Esophagus squamous epithelium (tissue), 5 donors: ENCODE measurements at places on chromosomes 1 and 21.

DNA sequence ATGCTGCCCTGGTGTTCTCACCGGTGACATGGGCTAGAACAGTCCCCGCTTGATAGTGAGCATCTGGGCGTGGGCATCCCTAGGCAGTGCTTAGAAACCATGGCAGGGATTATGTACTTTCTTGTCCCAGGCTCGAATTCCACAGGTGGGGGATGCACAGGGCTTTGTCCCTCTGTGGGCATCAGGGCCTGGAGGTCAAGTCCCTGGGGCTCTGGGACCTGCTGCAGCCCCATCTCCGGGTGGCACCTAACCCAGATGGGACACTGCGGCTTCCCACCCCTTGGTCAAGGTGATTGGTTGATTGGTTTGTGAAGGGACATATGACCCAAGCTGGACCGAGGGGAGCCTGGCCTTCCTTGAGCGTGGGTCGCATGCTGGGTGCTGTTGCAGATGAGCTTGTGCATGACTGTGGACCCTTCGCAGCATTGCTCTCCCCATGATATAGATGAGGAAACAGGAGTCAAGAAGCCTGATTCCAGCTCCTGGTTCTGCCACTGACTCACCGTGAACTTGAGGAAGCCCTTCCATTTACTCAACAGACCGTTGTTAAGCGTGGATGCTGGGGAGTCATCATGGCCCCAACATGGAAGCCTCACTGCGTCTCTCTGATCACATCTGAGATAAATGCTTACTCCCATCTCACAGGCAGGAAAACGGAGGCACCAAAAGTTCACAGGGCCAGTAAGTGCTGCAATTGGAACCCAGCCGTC is 64.0 kb upstream of the RUNX3 start:
- no peak for DNase-seq
- H3K4me1 ChIP-seq, result no peaks in the 10 kb centered on the region
- H3K27ac ChIP-seq, result no peak overlapping the region
- peaks cover 52% of the 10 kb centered on the region for H3K27me3 ChIP-seq

- DNase-seq, result no peak
- no peaks in the 10 kb centered on the region for H3K4me1 ChIP-seq
- H3K27ac ChIP-seq, result no peak overlapping the region
These were observed 64.2 kb upstream of the SH3GLB1 start for GRCh38 chr1:86640161-86640670.

DNA sequence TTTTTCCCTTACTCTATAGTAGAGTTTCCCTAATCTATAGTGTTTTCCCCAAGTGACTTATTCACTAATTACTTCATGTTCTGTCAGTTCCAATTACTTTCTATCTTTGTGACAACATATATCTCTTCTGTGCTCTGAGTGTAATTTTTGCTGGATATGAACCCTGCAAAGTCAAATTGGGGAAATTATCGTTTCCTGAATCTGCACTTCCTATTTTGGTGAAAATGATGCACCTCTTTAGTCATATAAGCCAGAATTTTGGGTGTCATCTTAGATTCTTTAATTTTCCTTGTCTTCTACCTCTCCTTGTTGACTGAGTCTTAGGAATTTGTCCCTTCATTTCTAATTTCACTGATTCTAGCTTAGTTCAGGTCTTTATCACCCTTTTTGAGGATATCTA is 33.4 kb upstream of the PRKACB start:
- H3K4me3 ChIP-seq, result no peak overlapping the region
- no peaks in the 10 kb centered on the region for H3K4me1 ChIP-seq
- H3K27me3 ChIP-seq, result no peaks in the 10 kb centered on the region
- DNase-seq, result no peak
- H3K36me3 ChIP-seq, result no peaks in the 10 kb centered on the region

GRCh38 chr1:182080955-182081582 is 19.6 kb upstream of the ZNF648 start:
- H3K4me3 ChIP-seq, result no peak overlapping the region
- no peaks in the 10 kb centered on the region for H3K36me3 ChIP-seq
- no peaks in the 10 kb centered on the region for H3K4me1 ChIP-seq
- no peaks in the 10 kb centered on the region for H3K27me3 ChIP-seq

DNA sequence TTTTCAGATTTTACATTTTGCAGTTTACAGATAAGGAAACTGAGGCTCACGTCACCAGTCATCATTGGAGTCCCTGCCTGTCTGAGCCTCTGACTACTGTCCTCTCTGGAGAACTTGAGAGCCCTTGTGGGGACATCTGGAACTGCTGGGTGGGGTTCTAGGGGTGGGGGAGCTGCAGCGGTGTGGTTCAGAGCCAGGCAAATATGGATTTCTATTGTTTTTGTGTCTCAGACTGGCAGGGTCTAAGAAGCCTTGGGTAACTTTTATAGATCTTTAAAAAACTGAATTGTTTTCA is 46.9 kb downstream of the IER5 start:
- H3K27ac ChIP-seq, result peak overlapping the region; percentile 75
- H3K4me1 ChIP-seq, result peaks cover 61% of the 10 kb centered on the region
- no peak for DNase-seq
- H3K36me3 ChIP-seq, result no peaks in the 10 kb centered on the region
- H3K4me3 ChIP-seq, result no peak overlapping the region

GRCh38 chr1:92538413-92539061 is 51.8 kb upstream of the GFI1 start:
- H3K27ac ChIP-seq, result no peak overlapping the region
- no peak for DNase-seq
- H3K27me3 ChIP-seq, result no peaks in the 10 kb centered on the region
- no peaks in the 10 kb centered on the region for H3K36me3 ChIP-seq
- H3K4me1 ChIP-seq, result no peaks in the 10 kb centered on the region
- H3K4me3 ChIP-seq, result no peak overlapping the region
